Stimulated activated CD4-positive, alpha-beta T cell treated with anti-CD3 and anti-CD28 coated beads, Interleukin-12 subunit alpha, Interleukin-12 subunit beta, amount 100 ng/mL, for 24 hours (primary cell): ENCODE measurements at places on chromosomes 3 and 15.

DNA sequence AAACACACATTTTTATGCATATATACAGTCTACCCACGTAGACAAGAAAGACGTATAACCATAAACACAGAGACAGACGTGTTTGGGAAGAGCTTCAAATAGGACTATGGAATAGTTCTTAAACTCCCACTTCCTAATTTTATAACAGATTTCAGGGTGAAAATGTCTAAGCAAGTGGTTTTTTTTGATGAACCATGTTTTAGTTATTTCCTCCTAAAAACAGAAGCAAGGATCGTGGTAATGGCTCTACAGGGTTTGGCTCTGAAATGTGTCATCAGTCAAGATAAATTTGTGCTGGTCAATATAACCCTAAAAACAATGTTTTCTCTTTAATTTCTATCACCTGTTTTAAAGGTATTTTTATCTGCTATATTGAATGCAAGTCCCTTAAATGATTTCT, 58.2 kb downstream of the FMN1 start:
- DNase-seq = no peak

GRCh38 chr3:186511245-186511644, 32.9 kb downstream of the CRYGS start:
- no peak for DNase-seq

GRCh38 chr3:186258968-186259367, 103.1 kb downstream of the DGKG start:
- no peak for DNase-seq

GRCh38 chr3:45943207-45943846, at the start of gene CXCR6:
Gene CXCR6 (plus strand): TSS chr3:45943464. CDS start chr3:45946482, 3,018 bp downstream.
- no peak for DNase-seq

GRCh38 chr3:17510265-17510664, 232.2 kb downstream of the TBC1D5 start:
- DNase-seq = no peak

DNA sequence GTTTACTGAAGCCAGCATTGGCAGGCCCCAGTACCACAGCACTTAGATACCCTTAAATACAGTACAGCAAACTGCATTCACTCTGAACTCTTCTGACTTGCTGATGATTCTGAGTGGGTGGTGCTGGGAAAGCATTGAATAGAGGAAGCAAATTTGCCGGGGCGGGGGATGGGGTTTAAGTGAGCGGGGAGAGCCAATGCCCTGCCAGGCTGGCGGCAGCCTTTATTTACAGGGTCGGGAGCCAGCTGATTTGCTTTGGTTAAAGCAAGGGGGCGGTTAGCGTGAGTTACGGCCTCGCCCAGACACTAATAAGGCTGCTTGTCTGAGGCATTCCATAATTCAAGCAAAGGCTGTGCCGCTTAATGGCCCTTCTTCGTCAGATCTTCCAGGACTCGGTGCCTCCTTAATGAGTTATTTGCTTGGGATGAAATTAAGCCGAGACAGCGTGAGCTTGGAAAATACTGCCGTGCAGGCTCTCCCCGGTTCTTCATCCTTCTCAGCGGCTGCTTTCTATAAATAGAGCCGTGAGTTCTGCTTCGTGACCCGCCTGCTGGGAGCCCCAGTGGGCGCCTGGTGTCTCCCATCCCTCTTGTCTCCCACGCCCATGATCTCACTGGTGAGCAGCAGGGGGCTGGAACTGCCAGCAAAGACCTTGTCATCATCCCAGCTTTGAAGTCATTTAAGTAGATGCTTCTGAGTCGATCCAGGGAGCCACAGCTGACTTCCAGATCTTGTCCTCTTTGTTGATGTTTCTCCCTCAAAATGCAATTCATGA, 25.8 kb downstream of the SPSB4 start:
- DNase-seq = no peak

DNA sequence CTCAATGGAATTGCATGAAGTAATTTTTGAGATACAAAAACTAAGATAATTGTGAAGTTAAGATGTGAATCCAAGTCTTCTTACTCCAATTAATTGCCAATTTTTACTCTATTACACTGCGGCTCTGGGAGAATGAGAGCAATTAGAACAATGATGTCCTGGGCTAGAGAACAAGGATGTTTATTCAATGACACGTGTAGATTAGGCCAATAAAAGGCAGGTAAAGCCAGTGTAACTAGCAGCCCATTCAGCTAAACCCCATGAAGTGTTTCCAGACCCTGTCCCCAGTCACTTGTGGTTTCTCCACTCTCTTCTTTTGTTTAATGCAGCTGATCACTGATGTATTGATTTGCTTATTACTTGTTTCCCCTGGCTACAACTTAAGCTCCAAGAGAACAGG, 381.1 kb upstream of the ARHGEF26 start:
- no peak for DNase-seq

GRCh38 chr3:51388286-51389029, 2.6 kb upstream of the RBM15B start:
- no peak for DNase-seq

GRCh38 chr3:46703013-46703520, 1.9 kb downstream of the TMIE start:
- DNase-seq = no peak

- no peak for DNase-seq
Observed at GRCh38 chr3:140585828-140586227, 92.0 kb upstream of the TRIM42 start.

- DNase-seq = no peak
Observed at GRCh38 chr15:62877276-62877857, 165.2 kb upstream of the TPM1 start.

DNA sequence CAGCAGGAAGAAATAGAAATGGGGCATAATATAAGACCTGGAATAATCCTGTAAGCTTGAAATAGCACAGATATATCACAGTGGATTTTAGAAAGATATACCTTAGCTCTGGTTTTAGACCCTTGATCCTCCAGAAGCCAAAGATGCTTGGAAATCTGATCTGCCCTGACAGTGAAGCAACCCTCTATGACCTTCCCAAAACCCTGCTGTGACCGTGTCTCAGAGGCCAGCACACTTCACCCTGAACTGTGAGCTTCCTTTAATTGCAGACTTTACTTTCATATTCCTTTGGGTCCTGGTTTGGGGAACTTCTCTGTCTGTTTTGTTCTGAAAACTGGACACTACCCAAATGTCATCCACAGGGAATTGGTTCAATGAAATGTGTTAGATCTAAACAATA, 13.0 kb downstream of the MECOM start:
- no peak for DNase-seq

GRCh38 chr3:30227571-30228301, 378.7 kb upstream of the TGFBR2 start:
- DNase-seq = no peak

DNA sequence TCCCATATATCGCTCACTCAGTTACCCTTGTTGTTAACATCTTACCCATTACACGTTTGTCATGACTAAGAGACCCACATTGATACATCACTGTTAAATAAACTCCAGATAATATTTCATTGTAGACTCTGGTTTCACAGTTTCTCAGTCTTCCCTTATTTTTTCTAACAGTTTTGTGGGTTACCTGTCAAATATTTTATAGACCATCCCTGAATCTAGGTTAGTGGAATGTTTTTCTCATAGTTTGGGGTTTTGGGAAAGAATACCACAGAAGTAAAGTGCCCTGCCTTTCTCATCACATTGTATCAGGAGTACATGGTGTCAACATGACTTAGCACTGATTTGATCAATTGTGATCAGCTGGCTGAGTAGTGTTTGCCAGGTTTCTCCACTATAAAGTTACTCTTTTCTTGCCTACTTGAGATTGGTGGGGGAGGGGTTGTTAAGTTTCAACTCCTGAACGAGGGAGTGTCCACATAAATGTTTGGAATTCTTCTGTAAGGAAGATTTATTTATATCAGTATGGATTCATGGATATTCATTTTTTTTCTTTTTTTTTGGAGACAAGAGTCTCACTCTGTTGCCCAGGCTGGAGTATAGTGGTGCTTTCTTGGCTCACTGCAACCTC, 25.9 kb downstream of the RNF111 start:
- DNase-seq = no peak

GRCh38 chr3:122313281-122313680, 11.8 kb upstream of the CSTA start:
- no peak for DNase-seq

- DNase-seq = no peak
Observed at GRCh38 chr3:175349168-175349567, 490.0 kb downstream of the NAALADL2 start.

DNA sequence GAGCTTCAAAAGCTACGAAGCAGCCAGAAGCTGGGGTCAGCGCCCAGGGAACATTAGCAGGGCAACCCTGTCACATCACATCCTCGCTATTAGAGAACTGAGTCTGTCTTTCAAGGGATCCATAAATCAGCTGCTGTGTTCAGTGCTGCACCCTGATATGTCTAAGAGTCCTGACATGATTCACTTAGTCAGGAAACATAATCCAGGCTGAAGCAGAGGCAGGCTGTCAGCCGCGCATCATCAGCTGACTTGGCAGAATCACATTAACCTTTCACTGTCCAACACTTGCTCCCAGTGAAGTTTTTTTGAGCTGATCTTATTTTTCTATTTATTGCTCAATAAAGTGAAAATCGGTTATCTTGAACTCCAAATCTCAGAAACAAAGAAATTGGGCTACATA, 23.5 kb downstream of the MYH15 start:
- DNase-seq = no peak

GRCh38 chr3:101253396-101253795, 67.0 kb downstream of the IMPG2 start:
- DNase-seq = no peak

- DNase-seq = no peak
Observed at GRCh38 chr3:188133646-188134045, 20.3 kb upstream of the LPP start.

GRCh38 chr15:68894208-68894607, 36.1 kb upstream of the SPESP1 start:
- no peak for DNase-seq

DNA sequence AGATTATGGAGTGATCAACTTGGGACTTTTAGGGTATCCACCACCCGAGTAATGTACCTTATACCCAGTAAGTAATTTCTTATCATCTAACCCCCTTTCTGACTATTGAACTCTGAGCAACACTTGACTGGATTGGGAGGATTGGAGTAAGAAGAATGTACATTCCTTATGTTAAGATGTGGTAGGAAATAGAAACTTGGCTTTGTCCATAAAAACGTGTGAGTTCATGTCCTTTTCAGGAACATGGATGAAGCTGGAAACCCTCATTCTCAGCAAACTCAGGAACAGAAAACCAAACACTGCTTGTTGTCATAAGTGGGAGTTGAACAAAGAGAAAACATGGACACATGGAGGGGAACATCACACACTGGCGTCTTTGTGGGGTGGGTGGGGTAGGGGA, 112.3 kb downstream of the PTPRG start:
- DNase-seq = no peak

DNA sequence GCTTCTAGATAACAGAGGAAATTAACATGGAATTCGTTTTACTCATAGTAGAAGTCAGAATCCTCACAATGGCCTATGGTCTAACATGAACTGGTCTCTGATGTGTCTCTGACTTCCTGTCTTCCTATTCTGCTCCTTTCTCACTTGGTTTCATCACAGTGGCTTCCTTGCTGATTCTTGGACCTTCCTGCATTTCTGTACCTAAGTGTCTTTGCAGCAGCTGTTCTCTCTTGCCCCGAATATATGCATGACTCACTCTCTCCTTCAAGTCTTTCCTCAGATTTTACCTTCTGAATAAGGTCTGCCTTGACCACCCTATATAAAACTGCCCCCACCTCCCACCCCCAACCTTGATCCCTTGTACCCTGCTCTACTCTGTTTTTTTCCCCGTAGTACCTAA, 14.1 kb downstream of the ARL13B start:
- DNase-seq = no peak

- no peak for DNase-seq
Observed at GRCh38 chr3:186038360-186038759, 70.5 kb downstream of the ETV5 start.

- no peak for DNase-seq
Observed at GRCh38 chr3:111936967-111937366, 41.9 kb upstream of the ABHD10 start.

DNA sequence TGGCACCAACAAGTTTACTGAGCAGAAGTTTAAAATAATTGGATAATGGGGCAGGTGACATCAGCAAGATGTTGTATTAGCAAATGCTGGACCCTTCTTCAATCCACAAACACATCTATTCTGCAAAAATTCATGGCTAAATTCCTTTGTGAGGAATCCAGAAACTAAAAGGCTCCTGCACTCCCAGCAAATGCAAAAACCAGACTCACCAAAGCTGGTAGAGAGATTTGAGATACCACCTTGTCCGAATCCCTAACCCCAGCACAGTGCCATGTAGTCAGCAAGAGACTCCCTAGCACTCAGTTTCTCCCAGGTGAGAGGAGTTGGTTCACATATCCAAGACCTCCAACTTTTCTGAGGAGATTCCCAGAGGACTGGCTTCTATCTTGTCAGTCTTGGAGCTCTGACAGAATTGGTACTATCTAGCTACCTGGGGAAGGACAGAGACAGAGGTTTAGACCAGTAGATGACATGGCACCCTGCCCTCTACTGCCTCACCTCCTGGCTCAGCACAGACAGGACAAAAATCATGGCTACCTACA, 21.8 kb downstream of the GREM1 start:
- DNase-seq = no peak

DNA sequence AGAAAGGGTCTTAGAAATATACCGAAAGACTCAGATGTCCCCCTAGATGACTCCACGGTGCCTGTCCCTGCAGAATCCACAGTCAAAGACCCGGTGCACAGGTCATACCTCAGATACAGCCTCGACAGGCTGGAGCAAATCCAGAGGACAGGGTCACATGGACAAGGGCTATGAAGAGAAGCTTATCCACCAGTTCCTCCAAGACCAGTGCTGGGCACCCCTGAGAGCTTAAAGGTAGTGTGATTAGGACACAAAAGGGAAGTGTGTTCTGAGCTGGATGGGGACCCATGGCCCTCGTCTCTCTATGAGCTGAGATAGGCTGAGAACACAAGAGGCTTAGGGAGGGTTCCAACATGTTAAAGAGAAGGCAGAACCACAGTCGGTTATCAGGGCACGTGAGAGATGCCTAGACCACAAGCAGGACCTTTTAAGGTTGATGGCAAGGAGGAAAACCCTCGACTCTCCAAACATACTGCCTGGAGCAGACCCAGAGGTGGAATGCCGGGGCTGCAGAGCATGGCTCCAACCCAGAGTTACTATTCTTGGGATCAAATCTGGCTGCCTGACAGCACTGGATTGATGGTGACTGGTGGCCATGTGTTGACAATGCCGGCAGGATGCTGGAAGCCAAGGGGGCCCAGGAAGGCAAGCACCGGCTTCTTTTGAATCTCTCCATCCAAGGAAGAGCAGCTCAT, 46.9 kb downstream of the ADCY5 start:
- no peak for DNase-seq

- no peak for DNase-seq
Observed at GRCh38 chr15:52617026-52617425, 48.2 kb upstream of the ARPP19 start.

DNA sequence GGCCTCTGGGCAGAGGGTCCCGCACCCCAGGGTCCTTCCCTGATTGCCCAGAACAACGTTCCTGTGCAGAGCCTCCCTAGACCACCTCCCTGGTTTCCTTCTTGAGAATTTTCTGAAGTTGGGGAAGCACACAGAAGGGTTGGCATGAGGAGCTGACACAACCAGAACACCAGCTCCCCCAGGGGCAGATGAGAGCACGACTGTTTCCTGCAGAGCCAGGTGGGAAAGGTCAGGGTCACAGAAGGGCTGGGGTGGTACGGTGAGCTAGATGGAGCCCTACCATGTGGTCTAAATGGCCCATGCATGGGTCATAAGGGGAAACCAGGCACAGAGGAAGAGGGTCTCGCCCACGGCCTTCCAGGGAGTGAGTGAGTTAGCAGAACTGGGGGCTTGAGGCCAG, 10.4 kb downstream of the PPCDC start:
- no peak for DNase-seq

- DNase-seq = no peak
Observed at GRCh38 chr15:69583626-69584025, 131.0 kb downstream of the RPLP1 start.
